Activated naive CD8-positive, alpha-beta T cell treated with anti-CD3 and anti-CD28 coated beads, Interleukin-2, amount 10 ng/mL, durations not matched to agents 7 days and 5 days (primary cell): ENCODE measurements at places on chromosomes 3 and 15. TPM values are rescaled to one million over a fixed set of nuclear protein-coding genes. Genes with fewer than 3 reads are reported as not detected.

ADAMTS9 gene
- not detected for total RNA-seq

KLF15 gene
- 0.22 TPM for total RNA-seq

C3orf70 gene
- not detected for total RNA-seq

SERPINI2 gene
- total RNA-seq, result not detected

GUCA1C gene
- not detected for total RNA-seq

SLC24A5 gene
- total RNA-seq, result not detected

KBTBD13 gene
- not detected for total RNA-seq

ANKRD34C gene
- total RNA-seq, result not detected

SLITRK3 gene
- not detected for total RNA-seq

SLCO3A1 gene
- 29.5 TPM for total RNA-seq
